Left renal pelvis (tissue), 4 donors: ENCODE measurements at places on chromosomes 13 and 19. TPM values are rescaled to one million over a fixed set of nuclear protein-coding genes. Genes with fewer than 3 reads are reported as not detected.
A peak's percentile ranks its signal among the peaks of the same experiment; 100 is the strongest.

- no peak for DNase-seq
Measured at GRCh38 chr13:109989686-109990085, 203.3 kb upstream of the IRS2 start.

PLIN5 gene
- 0.96 TPM for polyA plus RNA-seq

- peak; percentile 14 for DNase-seq
Measured at GRCh38 chr13:111460548-111461444, 140.4 kb downstream of the TEX29 start.

PRSS57 gene
- polyA plus RNA-seq, result not detected

GRCh38 chr19:51018745-51019543 lies 565 bp downstream of the KLK10 start:
- DNase-seq, result no peak

PPP1R13L gene
- 9.1 TPM for polyA plus RNA-seq

DNA sequence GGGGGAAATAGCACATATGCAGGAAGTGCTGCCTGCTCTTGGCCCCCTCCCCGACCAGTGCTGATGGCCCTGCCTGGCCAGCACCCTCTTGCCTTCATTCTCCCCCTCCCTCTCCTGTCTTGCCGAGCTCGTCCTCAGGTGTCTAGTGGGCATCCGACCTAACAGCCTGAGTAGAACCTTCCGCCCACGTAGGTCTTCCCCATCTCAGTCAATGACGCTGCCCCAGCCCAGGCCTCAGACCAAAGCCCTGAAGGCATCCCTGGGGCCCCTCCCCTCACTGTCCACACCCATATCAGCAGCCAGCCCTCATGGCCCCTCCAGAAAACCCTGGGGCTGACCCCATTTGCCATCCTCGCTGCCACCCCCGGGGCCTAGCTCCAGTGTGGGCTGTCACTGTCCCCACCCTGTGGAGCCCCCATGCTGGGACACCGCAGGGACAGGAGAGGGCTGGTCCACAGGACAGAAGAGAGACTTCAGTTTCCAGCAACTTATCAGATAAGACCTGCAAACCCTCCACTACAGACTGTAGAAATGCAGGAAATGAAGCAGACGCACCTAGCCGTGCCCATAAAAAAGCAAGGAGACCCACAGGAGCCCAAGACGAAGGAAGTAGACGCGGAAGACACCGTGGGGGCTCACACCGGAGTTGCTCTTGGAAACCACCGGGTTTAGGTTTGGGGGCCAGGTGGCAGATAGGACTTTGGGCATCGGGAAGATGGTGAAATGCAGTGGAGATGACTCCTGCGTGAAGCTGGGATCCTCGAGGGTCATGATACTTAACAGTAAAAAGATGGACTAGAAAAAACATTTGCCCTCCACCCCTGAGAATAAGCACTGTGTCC lies 38.3 kb downstream of the AP1M1 start:
- DNase-seq, result no peak

APOC1 gene
- 25.0 TPM for polyA plus RNA-seq

DNA sequence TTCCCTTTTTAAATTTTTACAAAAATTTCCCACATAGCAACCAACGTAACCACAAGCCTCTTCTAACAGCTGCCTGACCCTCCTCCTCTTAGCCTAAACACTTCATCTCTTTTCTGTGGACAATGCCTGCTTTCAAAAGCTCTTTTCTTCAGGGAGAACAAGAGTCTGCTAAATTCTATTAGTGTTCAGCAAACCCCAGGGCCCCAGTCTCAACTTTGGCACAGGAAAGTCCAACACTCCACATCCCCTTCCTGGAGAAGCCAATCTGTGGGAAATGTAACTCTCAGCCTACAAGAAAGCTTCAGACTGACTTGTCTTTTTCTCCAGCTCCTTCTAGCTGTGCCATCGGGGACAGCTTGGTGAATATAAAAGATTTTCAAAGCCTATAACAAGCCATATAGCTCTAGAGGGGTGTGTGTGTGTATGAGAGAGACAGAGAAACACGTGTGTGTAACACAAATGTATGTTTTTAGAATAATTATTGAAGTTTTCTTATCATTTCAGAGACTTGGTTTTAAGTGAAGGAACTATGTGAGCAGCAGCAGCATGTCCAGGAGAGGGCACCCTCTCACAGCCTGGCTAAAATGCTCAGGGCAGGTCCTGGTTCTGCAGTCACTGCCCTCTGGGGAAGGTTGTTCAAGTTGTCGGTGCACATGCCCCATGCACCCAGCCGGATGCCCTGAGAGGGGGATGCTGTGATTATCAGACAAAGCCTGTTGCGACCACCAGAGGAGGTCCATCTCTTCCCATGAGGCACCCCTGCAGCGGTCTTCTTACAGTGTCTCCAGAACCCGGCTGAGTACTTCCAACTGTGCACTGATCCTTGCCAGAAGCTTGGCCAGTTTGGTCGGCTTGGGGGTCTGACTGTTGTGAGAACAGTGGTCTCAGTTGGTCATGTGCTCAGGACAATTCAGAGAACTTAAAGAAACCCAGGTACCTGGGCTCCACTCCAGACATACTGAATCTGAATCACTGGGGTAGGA lies 34.4 kb downstream of the CCDC70 start:
- DNase-seq, result no peak

GRCh38 chr13:60757501-60758215 lies 360.6 kb downstream of the TDRD3 start:
- no peak for DNase-seq

LSR gene
- 46.8 TPM for polyA plus RNA-seq

DNA sequence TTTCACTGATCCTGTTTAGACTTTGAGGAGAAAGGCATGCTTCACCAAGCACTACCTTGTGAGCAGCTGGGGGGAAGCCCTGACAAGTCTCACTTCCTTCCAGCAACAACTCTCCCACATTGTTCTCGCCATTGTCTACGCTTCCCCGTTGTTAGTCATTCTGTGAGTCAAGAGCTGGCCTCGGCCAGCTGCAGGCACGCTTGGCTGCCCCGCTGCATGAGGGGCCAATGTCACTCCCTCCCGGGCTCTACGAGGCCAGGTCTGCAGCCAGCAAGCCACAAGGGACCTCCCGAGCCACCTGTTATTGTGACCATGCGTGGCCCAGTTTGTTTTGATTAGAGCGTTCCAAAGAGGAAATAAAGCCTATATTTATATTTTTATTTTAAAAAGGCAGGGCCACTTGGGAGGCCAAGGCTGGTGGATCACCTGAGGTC lies 220.9 kb downstream of the FOXO1 start:
- DNase-seq, result no peak

DNA sequence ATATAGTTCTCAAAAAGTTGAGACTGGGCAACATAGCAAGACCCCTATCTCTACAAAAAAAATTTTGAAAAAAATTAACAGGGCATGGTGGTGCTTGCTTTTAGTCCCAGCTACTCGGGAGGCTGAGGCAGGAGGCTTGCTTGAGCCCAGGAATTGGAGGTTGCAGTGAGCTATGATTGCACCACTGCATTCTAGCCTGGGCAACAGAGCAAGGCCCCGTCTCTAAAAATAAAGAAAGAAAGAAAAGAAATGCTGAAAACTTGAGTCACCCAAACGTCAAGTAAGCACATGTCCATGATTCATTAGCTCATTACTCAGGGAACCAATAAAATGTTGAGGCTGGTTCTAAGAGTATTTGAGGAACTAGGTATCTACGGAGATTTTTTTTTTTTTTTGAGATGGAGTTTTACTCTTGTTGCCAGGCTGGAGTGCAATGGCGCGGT lies 33.9 kb upstream of the SEMA6B start:
- DNase-seq, result no peak

SYNE4 gene
- 10.0 TPM for polyA plus RNA-seq

RNU6-9 gene
- not detected for polyA plus RNA-seq

MEIOSIN gene
- not detected for polyA plus RNA-seq

CGB8 gene
- polyA plus RNA-seq, result not detected

- DNase-seq, result no peak
Measured at GRCh38 chr13:100461309-100462030, 127.1 kb downstream of the GGACT start.

GRCh38 chr19:38658462-38659306 lies 11.2 kb downstream of the ACTN4 start:
- DNase-seq, result no peak

ZNF626 gene
- polyA plus RNA-seq, result 26.3 TPM

GRCh38 chr13:106407338-106407737 lies 128.1 kb downstream of the EFNB2 start:
- DNase-seq, result no peak

DNA sequence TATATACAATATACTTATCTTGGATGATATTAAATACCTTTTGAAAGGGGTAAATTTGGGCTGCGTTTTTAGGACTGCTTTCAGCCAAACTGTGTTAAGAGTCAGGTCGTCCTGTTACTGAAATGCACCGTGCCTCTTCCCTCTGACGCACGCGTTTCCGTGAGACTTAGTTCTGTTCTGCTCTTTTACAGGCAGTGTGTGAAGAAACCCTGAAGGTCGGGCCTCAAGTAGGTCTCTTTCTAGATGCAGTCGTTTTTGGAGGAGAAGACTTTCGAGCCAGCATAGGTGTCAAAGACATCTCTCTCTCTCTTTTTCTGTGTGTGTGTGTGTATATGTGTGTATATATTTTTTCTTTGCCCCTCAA lies 107.0 kb downstream of the ZIC5 start:
- no peak for DNase-seq

- DNase-seq, result peak; percentile 70
Measured at GRCh38 chr19:42254089-42254849, 659 bp downstream of the ERF start.

DNA sequence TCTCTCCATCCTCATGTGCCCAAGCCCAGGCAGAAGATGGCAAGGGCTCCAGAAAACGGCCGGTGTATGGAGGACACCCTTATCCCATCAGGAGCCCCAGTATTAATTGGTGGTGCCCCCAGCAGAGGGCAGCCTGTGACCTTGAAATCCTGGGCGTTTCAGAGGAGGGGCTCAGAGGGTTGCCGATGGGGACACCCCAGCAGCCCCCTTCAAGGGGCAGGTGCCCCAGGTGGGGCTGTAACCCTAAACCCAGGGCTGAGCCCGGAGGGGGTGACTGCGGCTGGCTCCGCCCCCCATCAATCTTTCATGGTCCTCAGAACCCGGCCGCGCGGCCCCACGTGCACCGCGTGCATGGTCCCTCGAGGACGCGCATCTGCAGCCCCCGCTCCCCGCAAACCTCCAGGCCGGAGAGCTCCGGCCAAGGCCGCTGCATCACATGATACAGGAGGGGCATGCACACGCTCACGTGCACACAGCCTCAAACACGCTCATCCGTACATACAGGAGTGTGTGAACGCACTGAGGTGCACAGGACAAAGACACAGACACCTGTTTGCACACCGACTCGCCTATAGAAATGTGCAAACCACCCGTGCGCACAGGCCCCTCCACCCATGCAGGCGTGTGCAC lies 949 bp downstream of the RAB3A start:
- no peak for DNase-seq

DNA sequence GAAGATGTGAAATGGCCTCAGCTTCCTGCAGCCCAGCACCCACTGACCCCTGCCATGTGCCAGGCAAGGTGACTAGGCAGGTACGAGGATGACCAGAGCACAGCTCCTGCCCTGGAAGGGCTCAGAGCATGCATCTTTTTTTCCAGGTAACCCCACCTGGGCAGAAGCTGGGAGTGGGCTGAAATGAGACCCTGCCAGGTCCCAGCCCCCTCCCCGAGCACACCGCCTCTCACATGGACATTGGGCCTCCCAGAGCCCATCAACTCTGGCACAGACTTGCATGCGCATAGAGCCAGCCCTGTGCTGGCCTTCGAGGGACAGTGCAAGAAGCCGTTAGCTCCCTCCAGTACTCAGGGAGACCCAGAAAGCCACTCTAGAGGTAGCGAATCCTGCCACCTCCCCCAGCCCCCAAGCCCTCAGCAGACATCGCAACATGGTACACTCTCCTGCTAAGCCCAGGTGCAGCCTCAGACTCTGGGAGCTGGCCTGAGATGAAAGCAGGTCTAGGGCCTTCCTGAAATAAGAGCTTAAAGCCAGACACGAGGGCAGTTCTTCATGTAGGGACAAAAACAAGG lies 8.9 kb upstream of the VSTM2B start:
- DNase-seq, result no peak

POLD1 gene
- polyA plus RNA-seq, result 26.0 TPM

- no peak for DNase-seq
Measured at GRCh38 chr13:95087746-95088305, 213.4 kb downstream of the ABCC4 start.

PSG11 gene
- 0.20 TPM for polyA plus RNA-seq

- no peak for DNase-seq
Measured at GRCh38 chr13:67769063-67769986, 539.2 kb upstream of the PCDH9 start.

AP3D1 gene
- 88.4 TPM for polyA plus RNA-seq

SIGLEC8 gene
- polyA plus RNA-seq, result not detected

- DNase-seq, result peak; percentile 29
Measured at GRCh38 chr13:35157143-35157755, 215.2 kb downstream of the NBEA start.

ZC3H13 gene
- polyA plus RNA-seq, result 64.1 TPM

- DNase-seq, result no peak
Measured at GRCh38 chr19:53388168-53388567, 6.8 kb upstream of the ZNF765 start.

GRCh38 chr13:92951273-92951890 lies 275.2 kb upstream of the GPC6 start:
- no peak for DNase-seq

- no peak for DNase-seq
Measured at GRCh38 chr19:51501594-51502263, at the start of gene SIGLEC12. SIGLEC12 (minus strand) TSS chr19:51501800; CDS start chr19:51501733, 67 bp downstream.

SLC25A41 gene
- 0.46 TPM for polyA plus RNA-seq

GRCh38 chr13:45339867-45340266 lies 1.1 kb downstream of the TPT1 start:
- no peak for DNase-seq

DNA sequence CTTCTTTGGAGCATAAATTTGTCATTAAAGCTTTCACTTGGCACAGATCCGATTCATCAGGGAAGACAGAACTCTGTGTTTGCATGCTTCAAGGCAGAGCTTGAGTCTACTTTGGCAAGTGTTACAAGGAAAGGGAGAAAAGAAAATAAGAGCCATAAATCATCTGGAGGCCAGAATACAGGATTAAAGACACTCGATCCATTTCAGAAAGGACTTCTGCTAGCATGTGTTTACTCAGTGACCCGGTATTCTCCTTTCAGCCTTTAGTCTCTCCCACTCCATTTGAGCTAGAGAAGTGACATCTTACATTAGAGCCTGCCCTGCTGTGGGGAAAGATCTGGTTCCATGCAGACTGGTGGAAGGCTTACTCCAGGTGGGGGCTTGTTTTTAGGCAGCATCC lies 306.4 kb downstream of the KLF5 start:
- no peak for DNase-seq

COL4A2 gene
- polyA plus RNA-seq, result 473 TPM

- no peak for DNase-seq
Measured at GRCh38 chr13:66567899-66568612, 662.1 kb downstream of the PCDH9 start.

DNA sequence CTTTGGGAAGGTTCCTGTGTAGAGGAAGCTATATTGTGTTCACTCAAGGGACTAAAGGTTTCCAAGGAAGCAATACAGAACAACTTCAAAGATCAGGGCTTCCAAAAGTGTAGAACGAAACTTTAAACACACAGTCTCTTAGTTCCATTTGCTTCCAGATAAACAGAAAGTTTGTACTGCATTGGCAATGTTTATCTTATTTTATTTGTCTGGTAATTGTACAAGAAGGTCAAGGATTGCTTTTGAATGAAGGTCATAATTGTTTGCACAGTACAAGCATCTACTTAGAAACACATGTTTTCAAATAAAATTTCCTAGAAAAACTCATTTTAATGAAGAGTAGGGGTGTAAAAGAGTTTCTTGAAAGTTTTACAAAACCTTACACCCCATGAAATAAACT lies 712.7 kb upstream of the SGCG start:
- DNase-seq, result no peak
